CD4-positive, alpha-beta T cell treated with Interleukin-4 for 4 hours (primary cell): ENCODE measurements at places on chromosomes 11 and 22.

GRCh38 chr11:74696500-74696899 lies 34.7 kb downstream of the CHRDL2 start:
- DNase-seq, result no peak

GRCh38 chr11:92383430-92383829 lies 158.8 kb downstream of the FAT3 start:
- DNase-seq, result no peak

DNA sequence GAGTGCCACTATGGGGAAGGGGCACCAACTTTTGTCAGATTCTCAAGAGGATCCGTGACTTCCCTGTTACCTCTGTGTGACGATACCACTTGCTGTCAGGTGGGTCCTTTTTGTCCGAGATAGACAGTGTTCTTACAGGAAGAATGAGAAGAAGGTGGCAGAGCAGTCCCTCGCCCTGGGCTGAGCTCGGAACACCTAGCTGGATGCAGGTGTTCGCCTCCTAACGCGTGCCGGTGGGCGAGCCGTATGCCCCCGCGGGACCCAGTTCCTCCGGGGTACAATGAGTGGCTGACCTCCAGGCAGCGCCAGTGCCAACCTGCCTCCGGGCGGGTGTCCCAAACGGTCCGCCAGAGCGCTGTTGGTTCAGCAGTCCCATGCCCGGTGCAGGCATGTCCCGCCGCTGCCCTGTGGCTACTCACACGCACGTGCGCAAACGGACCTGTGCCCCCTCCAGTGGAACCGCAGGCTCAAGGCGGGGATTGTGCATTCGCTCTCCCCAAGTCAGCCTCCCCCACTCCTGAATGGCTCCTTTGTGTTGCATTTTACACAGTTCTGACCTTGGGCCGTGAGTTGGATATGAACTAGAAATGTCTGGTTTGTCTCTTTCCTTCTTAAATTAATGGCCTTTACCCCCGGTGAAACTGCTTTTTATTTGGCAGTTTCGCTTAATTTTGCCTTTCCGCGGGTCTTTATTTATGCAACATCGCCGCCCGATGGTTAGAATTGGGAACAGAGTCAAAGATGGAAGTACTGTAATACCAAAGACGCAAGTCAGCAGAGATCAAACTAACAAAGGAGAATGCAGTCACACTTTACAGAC lies 1.1 kb upstream of the ABTB2 start:
- peak; percentile 82 for DNase-seq

DNA sequence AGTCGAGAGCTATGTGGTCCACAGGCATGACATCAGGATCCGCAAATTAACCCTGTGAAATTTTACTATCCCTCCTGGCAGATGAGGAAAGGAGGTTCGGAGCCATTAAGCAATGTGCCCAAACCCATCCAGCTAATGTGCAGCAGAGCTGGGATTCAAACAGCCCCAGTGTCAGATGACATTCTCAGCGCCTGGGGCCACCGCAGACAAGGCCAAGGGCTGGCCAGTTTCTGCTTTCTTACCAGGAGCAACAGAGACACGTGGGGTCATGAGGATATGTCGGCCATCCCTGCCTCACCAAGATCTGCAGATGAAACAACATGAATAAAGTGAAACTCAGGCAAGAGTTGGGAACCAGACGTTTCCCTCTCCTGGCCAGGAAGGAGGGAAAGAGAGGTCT lies 110.2 kb downstream of the TENM4 start:
- no peak for DNase-seq

- no peak for DNase-seq
Observed at GRCh38 chr11:9657531-9657930, 6.3 kb upstream of the SWAP70 start.

- DNase-seq, result no peak
Observed at GRCh38 chr11:36622431-36623136, 24.5 kb upstream of the RAG2 start.

- DNase-seq, result no peak
Observed at GRCh38 chr22:39856588-39856987, 37.0 kb downstream of the ENTHD1 start.

DNA sequence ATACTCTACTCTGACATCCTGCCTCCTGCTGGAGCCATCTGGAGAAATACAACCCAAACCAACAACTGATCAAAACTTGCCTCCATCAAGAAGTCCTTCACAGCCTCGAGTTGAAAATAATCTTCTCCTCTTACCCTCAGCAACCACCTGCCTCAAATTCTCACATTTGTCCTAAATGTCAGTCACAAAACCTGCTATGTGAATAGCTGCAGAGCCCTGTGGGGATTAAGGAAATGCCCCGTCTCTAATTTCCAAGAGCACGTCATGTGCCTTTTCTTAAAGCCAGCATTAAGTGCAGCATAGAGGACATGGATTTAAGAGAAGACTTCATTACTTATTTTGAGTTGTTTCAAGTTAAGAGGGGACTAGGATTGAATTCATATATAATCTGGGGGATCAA lies 105.9 kb downstream of the TRPC6 start:
- DNase-seq, result no peak

DNA sequence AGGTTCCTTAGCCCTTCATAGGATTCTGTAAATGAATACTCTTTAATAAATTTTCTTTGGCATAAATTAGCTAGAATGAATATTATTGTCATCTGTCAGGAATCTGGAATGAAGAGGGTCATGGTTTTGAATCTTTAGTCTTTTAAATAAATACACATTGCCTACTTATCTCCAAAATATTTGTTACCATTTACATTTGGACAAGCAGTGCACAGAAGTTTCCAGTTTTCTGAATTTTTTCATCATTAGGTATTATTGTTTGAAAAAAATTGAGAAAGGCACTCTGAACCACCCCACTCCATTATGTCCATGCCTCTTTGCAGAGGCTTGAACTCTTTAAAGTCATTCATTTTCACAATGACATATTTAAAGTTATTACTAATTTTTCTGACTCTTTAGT lies 549.0 kb upstream of the LUZP2 start:
- no peak for DNase-seq

DNA sequence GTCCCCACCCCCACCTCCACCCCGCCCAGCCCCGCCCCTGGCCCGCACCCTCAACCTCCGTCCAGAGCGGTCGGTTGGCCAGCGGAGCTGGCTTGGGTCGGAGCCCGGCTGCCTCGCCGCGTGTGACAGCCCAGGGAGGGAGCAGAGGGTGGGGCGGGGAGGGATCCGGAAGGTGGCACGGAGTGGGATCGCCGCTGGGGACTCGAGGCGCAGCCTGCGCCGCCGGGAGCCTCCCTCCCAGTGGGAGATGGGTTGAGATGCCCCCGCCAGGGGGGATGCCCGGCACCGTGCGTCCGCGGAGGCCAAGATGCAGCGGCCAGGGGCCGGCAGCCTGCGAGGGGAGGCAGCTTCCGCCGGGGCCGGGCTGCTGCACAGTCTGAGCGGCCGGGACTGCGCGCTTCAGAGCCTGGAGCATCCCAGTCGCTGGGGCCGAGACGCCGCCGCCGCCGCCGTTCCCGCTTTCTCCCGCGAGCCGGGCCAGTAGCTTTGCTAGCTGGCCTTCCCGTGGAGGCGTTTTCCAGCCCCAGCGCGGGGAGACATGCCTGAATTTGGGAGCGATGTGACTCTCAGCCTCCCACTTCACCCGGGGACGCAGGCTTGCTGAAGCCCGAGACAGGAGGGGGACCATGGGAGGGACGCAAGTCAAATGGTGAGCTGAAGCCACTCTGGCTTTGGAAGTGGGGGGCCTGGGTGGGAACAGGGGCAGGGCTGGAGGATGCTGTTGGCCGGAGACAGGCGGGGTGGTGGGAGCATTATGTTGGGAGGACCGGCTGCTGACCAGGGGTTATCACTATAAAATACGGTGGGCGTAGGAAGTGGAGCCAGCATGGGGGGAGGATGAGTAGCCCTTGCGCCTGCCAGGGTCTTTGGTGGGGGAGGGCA lies 40.2 kb downstream of the DIXDC1 start:
- DNase-seq, result no peak

DNA sequence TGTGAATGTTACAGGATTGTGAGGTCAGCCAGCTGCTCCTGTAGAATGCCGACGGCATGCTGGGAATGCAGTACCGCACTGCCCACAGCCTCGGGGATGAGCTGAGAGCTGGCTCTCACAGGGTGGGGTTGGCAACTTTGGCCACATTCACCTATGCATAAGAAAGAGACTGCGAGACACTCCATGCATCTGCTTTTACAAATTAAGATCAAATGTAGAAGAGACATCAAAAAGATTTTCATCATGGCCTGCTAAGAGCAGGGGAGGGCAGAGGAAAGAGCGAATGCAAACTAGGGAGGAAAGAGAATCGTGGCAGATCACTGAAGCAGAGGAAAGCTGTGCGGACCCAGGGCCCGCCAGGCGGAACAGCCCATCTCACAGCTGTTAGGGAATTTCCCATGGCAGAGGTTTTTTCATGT lies 49.8 kb upstream of the SPATA19 start:
- DNase-seq, result no peak

GRCh38 chr11:119607726-119608125 lies 121.3 kb downstream of the NECTIN1 start:
- DNase-seq, result no peak

DNA sequence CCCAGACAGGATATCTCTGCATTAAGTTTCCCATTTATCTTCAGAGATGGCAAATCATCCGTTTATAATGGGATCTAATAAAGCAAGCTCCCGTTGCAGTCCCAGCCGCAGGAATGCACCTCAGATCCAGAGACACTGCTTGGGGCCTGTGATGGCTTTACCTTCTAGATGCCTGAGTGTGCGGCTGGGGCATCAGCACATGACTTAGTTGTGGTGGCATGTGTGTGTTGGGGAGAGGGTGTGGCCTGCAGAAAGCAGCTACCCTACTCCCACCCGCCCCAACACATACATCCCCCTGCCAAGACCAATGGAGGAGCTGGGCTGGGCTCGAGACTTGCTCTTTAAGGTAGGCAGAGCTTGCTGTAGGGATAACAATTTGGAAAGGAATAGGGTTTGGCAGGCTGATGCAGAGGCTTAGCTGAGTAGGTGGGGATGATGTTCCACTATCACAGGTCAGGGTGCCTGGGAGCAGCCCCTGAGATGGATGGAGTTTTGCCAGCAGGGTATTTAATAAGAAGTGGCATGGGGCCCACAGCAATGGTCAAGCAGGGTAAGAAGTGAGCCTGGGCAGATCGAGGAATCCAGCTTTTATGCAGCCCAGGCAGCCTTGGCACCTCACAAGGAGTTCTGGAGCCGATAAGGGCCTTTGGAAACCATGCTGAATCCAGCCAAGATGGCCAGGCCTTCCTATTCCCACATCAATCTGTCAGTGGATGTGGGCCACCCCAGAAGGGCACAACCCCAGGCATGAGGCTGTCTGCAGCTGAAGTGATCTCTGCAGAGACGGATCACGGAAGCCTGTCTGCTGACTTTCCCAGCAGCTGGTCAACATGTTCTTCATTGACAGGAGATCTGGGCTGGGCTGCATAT lies 601.3 kb downstream of the BUD13 start:
- DNase-seq, result no peak

DNA sequence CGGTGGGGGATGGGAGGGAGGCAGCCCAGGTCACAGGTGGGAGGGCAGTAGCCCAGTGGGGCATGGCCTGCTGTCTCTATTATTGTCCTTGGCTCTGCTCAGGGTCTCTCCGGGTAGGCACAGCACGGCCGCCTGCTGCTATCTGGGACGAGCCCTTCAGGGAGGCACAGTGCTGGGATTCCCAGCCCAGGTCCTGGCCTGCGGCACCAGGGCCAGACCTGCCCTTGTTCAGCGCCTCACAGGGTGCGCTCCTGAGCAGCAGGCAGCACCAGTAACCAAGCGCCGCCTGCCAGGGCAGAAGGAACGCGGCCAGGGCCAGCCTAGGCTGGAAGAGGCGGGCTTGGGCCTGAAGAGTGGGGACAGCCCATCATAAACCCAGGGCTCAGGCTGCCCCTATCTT lies 151.0 kb downstream of the MPPED1 start:
- no peak for DNase-seq

DNA sequence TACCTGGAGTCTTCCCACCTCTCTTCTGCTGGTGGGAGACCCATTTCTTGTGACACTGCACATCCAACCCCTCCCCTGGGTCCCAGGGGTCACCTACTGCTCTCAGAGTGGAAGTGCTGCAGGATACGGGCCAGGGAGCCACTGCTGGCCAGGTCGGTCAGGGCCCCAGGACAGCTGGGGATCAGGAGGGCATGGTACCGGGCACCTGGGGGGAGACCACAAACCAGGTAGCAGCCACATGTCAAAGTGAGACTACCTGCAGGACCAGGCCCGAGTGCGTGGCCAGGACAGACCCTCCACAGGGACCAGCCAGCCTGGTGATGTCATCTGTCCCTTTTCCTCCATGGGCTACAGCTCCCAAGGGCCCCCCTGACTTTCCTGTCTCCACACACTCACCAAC lies 3.9 kb downstream of the GATD1 start:
- no peak for DNase-seq

- DNase-seq, result no peak
Observed at GRCh38 chr11:69148806-69149205, 6.9 kb upstream of the SMIM38 start.

DNA sequence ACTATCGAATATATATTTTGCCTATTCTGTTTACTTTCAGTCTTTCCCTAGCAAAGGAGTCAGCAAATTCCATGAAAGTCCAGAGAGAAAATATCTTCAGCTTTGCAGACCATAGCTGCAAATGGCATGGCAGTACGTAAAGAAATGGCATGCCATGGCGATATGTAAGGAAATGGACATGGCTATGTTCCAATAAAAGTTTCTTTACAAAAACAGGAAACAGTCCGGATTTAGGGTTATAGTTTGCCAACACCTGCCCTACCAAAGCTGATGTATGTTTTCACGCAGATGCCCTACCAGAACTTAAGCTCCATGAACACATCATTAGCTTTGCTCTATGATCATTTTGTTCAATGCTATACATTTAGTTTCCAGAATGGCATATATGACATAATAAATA lies 19.5 kb downstream of the KIAA0930 start:
- DNase-seq, result no peak

DNA sequence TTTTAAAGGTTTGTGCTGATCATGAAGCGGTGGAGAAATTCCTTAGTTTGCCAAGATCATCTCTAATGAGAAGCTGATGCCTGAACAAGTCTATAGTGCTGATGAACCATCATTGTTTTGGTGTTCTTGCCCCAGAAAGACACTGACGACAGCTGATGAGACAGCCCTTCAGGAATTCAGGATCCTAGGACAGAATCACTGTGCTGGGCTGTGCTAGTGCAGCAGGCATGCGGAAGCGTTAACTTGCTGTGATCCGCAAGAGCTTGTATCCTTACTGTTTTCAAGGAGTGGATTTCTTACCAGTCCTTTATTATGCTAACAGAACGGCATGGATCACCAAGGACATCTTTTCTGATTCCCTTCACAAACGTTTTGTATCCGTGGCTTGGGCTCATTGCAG lies 104.1 kb downstream of the TBC1D22A start:
- DNase-seq, result no peak

GRCh38 chr11:76419896-76420295 lies 24.9 kb upstream of the EMSY start:
- peak; percentile 14 for DNase-seq

GRCh38 chr11:64125676-64126075 lies 40.2 kb downstream of the MACROD1 start:
- DNase-seq, result no peak

GRCh38 chr11:105158436-105158835 lies 18.9 kb upstream of the CARD18 start:
- no peak for DNase-seq
